Astrocyte (in vitro differentiated cells and primary cell): ENCODE measurements at places on chromosomes 2 and 18. TPM values are rescaled to one million over a fixed set of nuclear protein-coding genes. Genes with fewer than 3 reads are reported as not detected.

GRCh38 chr2:156385242-156385641 lies 50.9 kb upstream of the GPD2 start:
- no peaks in the 10 kb centered on the region for H3K4me1 ChIP-seq
- no peaks in the 10 kb centered on the region for H3K36me3 ChIP-seq
- DNase-seq: no peak
- H3K4me3 ChIP-seq: no peak overlapping the region
- H3K27me3 ChIP-seq: no peaks in the 10 kb centered on the region

DNA sequence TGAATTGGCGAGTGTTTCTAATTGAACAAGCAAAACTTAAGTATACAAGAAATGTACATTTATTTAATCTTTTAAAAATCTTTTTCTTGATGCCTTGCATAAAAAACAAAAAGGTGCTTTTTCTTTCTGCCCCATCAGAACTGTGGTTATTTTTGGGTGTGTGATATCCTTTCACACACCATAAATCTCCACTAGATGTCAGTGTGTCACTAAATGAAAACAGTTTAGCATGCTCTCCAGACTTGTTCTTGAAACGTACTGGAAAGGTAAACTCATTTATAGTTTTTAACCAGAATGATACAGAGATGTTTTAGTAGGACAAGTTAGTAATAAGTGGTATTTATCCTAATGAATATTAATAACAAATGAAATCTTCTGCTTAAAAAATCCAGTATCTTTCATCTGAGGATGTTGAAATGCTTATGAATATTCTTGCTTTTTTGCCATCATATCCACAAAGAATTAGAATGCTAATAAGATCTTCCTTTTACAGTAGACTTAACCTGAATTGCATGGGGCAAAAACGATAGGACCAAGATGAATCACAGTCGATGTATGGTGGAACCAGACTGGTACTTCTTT lies 96.8 kb downstream of the UBE2E3 start:
- H3K27ac ChIP-seq: no peak overlapping the region
- H3K27me3 ChIP-seq: no peaks in the 10 kb centered on the region
- DNase-seq: peak; percentile 42
- peaks cover 12% of the 10 kb centered on the region for H3K4me1 ChIP-seq
- no peak overlapping the region for H3K4me3 ChIP-seq
- no peaks in the 10 kb centered on the region for H3K36me3 ChIP-seq

RNF103 gene
- 21.4 and 21.5 TPM in 2 replicates for total RNA-seq

CDH20 gene
- total RNA-seq: not detected in 2 replicates

DNA sequence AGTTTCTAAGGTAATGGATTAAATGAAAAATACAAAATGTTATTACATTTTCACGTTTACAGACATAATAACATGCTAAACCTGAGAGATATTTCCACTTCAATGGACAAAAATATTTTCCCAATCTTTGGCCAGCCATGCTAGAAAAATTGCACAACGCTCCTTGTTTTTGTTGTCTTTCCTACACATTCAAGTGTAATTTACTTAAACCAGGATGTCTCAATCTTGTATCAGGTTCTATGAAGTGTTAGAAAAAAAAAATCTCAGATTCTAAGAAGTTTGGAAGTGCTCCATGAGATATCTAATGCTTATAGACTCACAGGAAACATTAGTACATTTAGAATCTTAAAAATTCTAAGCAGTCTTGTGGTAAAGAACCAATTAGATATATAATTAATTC lies 141.8 kb upstream of the SLC35G4 start:
- H3K27me3 ChIP-seq: no peaks in the 10 kb centered on the region
- no peaks in the 10 kb centered on the region for H3K4me1 ChIP-seq
- H3K36me3 ChIP-seq: no peaks in the 10 kb centered on the region
- H3K4me3 ChIP-seq: no peak overlapping the region
- no peak for DNase-seq
- H3K27ac ChIP-seq: no peak overlapping the region

DNA sequence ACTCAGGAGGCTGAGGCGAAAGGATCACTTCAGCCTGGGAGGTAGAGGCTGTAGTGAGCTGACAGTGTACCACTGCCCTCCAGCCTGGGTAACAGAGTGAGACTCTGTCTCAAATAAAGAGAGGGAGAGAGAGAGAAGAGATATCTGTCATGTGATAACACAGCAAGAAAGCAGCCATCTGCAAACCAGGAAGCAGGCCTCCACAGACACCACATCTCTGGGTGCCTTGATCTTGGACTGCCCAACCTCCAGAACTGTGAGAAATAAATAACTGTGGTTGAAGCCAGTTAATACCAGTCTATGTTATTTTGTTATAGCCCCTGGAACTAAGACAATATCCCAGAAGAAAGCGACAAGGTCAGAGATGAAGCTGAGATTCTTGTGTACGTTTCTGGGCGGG lies 2.6 kb upstream of the CCDC68 start:
- no peaks in the 10 kb centered on the region for H3K36me3 ChIP-seq
- no peak overlapping the region for H3K4me3 ChIP-seq
- no peak for DNase-seq
- no peak overlapping the region for H3K27ac ChIP-seq
- no peaks in the 10 kb centered on the region for H3K27me3 ChIP-seq

DNA sequence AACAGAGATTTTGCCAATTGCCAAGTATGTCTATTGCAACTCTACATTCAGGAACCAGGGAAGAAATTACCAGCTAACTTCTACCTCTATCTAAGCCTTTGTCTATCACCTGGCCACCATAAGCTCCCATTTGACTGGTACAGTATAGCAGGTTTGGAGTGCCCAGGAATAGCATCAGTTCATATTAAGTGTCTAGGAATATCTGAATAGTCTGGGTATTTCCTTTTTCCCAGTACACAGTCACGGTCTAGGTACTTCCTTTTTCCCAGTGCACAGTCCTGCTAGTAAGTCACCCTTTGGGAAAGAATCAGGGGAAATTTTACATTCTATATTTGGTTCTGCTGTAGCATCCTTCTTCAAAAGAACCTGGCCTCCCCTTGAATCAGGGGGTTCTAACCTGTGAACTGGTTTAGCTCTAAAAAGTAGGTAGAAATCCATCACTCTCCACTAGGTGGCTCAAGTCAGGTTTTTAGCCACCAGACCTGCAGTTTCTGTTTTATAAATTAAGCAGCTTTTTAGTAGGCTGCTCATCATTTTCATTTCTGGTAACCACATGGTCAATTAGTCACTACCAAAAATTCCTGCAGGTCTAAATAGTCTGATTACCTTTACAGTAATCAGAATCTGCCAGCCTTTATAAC lies 49.3 kb upstream of the DNAJC10 start:
- no peaks in the 10 kb centered on the region for H3K4me1 ChIP-seq
- DNase-seq: peak; percentile 12
- H3K27me3 ChIP-seq: no peaks in the 10 kb centered on the region
- H3K27ac ChIP-seq: no peak overlapping the region

WNT10A gene
- 0.91 and 2.5 TPM in 2 replicates for total RNA-seq

- no peak overlapping the region for H3K4me3 ChIP-seq
- no peaks in the 10 kb centered on the region for H3K27me3 ChIP-seq
- DNase-seq: no peak
- no peak overlapping the region for H3K27ac ChIP-seq
- peaks cover 18% of the 10 kb centered on the region for H3K4me1 ChIP-seq
- H3K36me3 ChIP-seq: no peaks in the 10 kb centered on the region
Observed at GRCh38 chr2:230722207-230722885, 9.7 kb downstream of the CAB39 start.

- H3K4me3 ChIP-seq: no peak overlapping the region
- no peaks in the 10 kb centered on the region for H3K27me3 ChIP-seq
- DNase-seq: no peak
- H3K27ac ChIP-seq: no peak overlapping the region
- no peaks in the 10 kb centered on the region for H3K36me3 ChIP-seq
Observed at GRCh38 chr2:21821672-21822227, 698.0 kb downstream of the TDRD15 start.

ACTR1B gene
- 35.6 and 36.2 TPM in 2 replicates for total RNA-seq

- H3K27ac ChIP-seq: no peak overlapping the region
- H3K36me3 ChIP-seq: no peaks in the 10 kb centered on the region
- peaks cover 17% of the 10 kb centered on the region for H3K4me1 ChIP-seq
- H3K27me3 ChIP-seq: no peaks in the 10 kb centered on the region
Observed at GRCh38 chr18:523561-523960, 23.1 kb upstream of the COLEC12 start.

GPC1 gene
- total RNA-seq: 252 and 299 TPM in 2 replicates

CDH19 gene
- total RNA-seq: not detected in 2 replicates

DNA sequence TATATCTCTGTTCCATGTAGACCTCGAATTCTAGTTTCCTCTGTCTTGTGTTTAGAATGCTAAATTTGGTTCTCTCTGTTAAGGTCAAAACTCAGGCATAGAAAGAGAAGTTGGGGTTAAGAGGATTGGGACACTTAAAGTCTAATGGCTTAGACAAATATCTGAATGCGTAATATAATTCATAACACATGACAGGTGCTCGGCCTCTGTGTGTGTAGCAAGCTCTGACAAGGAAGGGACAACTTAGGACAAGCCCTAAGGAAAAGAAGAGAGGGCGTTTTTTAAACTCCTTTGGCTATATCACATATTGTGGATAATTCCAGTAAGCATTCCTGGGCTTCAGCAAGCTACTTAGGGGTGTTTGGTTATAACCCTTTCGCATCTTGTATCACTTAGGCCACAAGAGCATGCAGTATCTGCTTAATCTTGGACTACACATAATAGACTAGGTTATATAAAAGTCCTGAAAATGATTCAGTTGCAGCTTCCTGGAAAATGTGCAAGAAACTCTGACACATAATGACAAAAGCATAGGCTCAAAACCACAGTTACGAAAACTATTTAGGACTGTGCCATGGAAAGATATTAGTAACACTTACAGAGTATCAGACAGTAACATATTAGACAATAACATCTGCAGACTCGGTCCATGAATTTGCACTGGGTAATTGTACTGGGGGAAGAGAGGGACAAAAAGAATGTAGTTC lies 16.1 kb upstream of the CREB1 start:
- H3K4me1 ChIP-seq: peaks cover 35% of the 10 kb centered on the region
- DNase-seq: peak; percentile 99
- H3K27me3 ChIP-seq: no peaks in the 10 kb centered on the region
- H3K4me3 ChIP-seq: peak overlapping the region; percentile 22
- no peaks in the 10 kb centered on the region for H3K36me3 ChIP-seq

DNA sequence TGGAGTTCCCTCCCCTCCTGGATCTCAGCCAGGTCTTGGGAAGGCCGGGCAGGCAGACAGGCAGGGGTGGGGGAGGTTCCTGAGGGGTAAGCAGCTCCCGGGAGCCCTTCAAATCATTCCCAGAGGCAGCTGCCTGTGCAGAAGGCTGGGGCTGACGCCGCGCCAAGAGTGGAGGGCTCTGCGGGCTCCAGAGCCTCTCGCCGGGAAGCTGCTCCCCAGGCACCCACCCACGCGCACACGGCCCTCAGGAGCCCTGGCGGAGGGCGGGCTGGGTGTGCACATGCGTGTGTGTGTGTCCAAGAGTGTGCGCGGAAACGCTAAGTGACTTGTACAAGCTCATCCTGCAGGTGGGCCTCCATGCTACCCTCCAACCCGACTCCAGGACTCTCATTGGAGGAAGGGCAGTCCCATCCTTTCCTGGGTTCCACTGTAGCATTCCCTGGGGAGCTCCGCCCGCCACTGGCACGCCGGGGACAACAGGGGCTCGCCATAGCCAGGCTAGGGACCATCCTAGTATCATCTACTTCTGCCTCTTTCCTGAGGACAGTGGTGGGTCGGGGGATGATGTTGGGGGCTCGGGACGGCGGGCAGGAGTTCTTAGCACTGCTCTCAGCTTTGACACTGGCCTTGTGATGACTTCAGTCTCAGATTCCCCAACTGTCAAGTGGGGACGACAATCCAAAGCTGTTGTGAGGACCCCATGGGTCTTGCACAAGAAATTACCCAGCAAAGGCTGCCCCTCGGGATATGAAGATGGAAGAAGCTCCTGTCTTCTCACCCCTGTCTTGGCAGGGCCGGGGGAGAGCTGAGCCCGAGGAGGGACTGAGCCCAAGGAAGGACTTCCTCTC lies 50.3 kb downstream of the INHBB start:
- H3K4me3 ChIP-seq: no peak overlapping the region
- peaks cover 12% of the 10 kb centered on the region for H3K4me1 ChIP-seq
- no peaks in the 10 kb centered on the region for H3K36me3 ChIP-seq

TMX3 gene
- 64.4 and 64.6 TPM in 2 replicates for total RNA-seq

DNA sequence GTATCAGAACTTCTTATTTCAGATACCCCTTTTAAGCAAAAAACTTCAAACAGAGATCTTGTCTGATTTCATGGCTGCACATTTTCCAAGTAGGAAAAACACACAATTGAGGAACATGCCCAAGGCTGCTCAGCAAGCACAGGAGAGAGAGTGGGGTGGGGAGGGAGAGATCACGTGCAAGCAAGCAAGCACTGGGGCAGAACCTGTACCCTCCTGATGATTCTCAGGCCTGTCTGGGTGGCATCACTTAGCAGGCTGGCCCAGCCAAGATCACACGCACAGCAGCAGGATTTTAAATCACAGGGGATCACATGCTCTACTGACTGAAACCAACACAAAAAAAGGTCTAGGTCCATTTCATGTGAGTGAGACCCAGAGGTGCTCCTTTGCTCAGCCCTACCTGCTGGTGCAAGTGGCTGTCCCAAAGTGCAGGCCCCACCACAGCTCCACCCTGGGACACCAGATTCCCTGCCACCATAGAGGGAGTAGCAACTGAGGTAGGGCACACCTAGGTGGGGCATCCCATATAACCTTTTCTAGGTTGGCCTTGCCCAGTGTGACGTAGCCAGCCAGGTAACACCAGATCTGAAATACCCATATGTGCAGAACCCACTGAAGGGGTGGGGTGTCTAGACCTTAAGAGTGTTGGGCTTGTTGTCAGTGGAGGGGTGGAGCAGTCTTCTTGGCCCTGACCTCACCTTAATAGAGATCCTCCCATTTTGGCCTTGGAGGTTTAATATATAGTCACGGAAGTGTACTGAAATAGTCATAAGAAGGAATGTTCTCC lies 1.8 kb upstream of the LYPD6B start:
- H3K36me3 ChIP-seq: no peaks in the 10 kb centered on the region
- H3K27ac ChIP-seq: no peak overlapping the region
- no peak overlapping the region for H3K4me3 ChIP-seq
- no peaks in the 10 kb centered on the region for H3K4me1 ChIP-seq
- no peak for DNase-seq

DNA sequence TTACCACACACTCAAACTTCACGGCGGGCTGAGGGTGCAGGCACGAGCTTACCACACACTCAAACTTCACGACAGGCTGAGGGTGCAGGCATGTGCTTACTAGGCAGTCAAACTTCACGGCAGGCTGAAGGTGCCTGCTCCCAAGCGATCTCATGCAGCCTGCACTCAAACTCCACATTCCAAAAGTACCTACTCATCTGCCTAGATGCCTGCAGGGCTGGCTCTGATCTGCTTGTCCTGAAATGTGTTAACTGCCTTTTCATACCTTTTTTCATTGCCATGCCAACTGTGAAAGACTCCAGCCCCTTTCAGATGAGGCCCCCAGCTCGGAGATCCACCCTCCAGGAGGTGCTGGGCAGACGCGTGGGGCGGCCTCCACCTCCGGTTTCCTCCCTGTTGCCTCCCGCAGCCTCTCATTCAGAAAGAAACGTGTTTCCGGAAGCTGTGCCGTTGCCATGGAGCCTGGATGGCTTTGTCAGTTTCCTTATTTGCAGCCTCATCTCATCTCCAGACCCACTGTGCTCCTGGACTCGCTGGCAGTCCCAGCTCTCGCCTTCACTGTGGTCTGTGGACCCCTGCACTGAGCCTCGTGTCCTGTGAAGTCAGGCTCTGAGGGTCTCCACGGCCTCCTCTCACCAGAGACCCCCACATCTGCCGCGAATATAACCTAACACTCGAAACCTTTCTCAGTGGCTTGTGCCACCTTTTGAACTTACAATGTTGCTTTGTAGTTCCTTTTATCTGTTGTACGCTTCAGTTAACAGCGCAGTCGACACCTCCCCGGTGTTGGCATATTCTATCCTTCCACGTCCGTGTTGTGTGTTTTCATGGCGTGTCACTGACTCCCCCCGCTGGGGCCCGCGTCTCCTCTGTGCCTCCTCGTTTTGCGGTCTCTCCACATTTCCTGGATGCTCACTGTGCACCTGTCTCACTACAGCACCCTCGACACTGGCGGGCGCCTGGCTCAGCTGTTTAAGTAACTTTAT lies 106.1 kb upstream of the ALKAL2 start:
- no peaks in the 10 kb centered on the region for H3K27me3 ChIP-seq
- H3K27ac ChIP-seq: peak overlapping the region; percentile 76
- no peaks in the 10 kb centered on the region for H3K36me3 ChIP-seq
